ENCODE measurements at places on chromosomes 1 and 21.

DNA sequence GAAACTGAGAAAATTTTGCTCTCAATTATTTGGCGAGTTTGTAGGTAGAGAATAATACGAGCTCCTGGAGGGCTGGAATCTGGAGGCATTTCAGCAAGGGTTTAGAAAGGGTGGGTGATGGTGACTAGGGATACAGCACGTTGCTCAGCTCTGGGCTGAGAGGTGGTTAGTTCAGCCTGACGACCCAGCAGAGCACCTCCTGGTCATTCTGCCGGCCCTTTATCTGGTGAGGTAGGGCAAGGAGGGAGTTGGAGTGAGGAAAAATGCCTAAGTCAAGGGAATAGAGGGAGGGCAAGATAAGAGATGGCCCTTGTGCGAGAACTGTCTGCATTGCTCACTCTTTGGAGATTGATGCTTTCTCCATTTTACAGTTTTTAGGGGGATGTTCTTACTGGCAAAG, 19.1 kb downstream of the GALNT2 start:
- no peak for DNase-seq

- DNase-seq: no peak
These were observed 62.0 kb upstream of the ABCG1 start for GRCh38 chr21:42156690-42157605.

DNA sequence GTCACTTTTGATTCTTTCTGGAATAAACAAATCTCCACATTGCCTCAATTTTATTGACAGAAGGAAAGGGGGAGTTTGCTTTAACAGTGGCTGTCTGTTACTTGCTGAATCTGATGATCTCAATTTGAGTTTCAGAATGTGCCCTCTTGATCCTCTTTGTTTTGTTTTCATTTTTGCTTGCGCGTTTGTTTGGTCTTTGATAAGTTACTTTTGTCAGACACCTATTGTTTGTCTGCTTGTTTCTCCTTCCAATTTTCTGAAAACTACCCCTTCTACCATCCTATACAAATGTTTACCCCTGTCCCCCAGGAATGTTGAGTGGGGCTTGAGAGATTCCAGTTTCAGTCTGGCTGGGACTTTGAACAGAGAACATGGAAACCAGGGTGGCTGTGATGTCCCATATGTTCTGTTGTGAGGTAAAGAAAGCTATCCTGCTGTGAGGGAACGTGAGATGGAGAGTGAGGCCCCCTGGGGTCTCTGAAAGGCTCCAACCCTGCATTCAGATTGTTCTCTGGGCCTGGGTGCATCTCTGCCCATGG, 11.8 kb upstream of the XCL2 start:
- no peak for DNase-seq

- DNase-seq: no peak
These were observed 31.7 kb downstream of the TP73 start for GRCh38 chr1:3683992-3684391.

GRCh38 chr1:31679676-31680230, 24.1 kb downstream of the COL16A1 start:
- no peak for DNase-seq

GRCh38 chr1:89951766-89952604, 42.9 kb upstream of the ZNF326 start:
- no peak for DNase-seq

- no peak for DNase-seq
These were observed 29.1 kb downstream of the TRPM2 start for GRCh38 chr21:44382536-44382935.

DNA sequence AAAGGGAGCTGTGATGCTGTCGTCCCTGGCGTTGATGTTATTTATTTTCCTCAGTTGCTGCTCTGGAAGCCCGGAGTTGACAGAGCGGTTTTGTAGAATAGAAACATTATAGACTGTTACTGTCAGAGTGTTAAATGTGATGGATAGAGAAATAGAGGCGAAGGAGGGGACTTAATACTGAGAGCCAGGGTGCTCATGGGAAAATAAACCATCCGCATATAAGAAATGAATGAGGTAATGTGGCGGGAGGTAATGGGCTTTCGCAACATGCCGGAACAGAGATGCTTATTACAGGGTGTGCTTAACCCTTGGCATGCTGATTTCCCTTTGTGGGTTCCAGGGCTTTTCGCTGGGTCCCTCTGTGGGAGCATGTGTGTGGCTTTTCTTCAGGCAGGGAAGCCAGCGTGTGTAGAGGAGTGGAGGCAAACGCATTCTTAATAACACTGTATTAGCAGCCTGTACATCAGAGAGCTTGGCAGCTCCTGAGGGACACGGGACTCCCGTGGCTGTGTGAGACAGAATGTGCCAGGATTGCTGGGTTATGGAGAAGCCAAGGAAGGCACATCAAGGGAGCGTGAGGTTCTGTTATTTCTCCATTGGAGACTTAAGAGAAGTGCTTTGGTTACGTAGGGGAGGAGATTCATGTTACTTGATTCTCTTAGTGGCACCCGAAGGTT, 141.0 kb downstream of the PBX1 start:
- no peak for DNase-seq

GRCh38 chr1:204359474-204360255, at the start of gene PLEKHA6:
Gene PLEKHA6, minus strand, starts transcription at chr1:204359929. Its CDS starts 86,202 bp downstream, at chr1:204273727.
- DNase-seq: no peak

- no peak for DNase-seq
These were observed 2.9 kb downstream of the PADI3 start for GRCh38 chr1:17251701-17252376.

- DNase-seq: no peak
These were observed 10.7 kb downstream of the LEPR start for GRCh38 chr1:65431111-65431705.

DNA sequence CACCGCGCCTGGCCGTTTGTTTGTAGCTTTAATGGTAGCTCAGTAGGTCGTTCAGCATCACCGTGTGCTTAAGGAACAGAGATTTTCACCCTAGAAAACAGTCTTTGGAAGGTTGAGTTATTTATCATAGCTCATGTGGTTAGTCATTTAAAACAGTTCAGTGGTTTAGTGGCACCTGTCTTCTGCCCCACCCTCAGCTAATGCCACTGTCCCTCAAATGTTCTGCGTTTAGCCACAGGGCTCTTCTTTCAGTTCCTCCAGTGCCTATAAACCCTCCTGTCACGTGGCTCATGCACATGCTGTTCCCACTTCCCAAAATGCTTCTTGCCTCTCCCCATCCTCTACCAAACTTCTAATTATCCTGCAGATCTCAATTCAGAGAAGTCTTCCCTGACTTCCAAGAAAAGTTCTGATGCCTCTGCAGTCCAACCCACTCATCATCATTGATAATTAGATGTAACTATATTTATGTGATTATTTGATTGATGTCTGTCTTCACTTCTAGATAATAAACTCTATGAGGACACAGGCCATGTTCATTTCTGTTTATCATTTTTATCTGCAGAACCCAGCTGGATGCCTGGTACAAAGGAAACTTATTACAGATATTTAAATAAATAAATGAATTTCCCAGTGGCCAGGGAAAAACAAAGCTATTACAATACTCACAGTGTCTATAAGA, 14.4 kb upstream of the DIPK1A start:
- DNase-seq: no peak

GRCh38 chr1:204085876-204086275, 13.0 kb downstream of the SOX13 start:
- no peak for DNase-seq

- no peak for DNase-seq
These were observed 81.1 kb upstream of the TSPAN2 start for GRCh38 chr1:115170377-115170776.

DNA sequence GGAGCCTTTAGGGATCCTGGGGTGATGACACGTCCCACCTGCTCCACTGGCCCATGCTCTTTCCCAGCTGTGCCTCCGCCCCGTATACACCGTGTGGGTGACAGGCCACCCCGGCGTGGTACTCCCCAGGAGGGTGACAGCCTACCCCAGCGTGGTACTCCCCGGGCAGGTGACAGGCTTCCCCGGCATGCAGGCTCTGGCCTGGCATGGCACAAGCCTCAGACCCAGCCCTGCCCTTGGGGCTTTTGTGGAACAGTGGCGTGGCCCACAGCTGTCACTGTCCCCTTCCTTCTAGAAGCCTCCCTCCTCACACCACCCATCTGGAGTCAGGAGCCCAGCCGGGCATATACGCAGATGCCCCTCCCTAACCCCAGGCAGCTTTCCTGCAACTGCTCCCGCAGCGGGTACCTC, 4.7 kb upstream of the PFKL start:
- no peak for DNase-seq

DNA sequence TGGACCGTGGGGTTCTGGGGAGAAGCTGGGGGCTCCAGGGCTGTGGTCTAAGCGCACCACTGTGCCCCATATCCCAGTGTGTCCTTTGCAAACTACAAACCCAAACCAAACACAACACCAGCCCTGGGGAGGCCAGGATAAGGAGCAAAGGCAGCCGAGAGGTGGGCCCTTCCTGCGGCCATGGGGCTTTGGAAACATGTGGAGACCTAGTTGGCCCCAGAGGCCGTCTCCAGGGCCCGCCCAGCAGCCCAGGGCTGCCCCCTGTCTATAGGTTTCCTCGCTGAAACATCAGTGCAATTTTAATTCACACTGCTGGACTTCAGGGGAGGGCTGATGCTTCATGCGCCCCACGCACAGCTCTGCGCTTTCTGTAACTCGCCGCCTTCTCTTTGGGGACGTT, 61.3 kb downstream of the PRDM16 start:
- no peak for DNase-seq

- no peak for DNase-seq
These were observed 569.0 kb downstream of the PTPRU start for GRCh38 chr1:29805122-29805895.

- no peak for DNase-seq
These were observed 33.6 kb upstream of the GNG5 start for GRCh38 chr1:84539972-84540371.

GRCh38 chr1:153337980-153338853, 10.4 kb downstream of the PGLYRP4 start:
- no peak for DNase-seq

DNA sequence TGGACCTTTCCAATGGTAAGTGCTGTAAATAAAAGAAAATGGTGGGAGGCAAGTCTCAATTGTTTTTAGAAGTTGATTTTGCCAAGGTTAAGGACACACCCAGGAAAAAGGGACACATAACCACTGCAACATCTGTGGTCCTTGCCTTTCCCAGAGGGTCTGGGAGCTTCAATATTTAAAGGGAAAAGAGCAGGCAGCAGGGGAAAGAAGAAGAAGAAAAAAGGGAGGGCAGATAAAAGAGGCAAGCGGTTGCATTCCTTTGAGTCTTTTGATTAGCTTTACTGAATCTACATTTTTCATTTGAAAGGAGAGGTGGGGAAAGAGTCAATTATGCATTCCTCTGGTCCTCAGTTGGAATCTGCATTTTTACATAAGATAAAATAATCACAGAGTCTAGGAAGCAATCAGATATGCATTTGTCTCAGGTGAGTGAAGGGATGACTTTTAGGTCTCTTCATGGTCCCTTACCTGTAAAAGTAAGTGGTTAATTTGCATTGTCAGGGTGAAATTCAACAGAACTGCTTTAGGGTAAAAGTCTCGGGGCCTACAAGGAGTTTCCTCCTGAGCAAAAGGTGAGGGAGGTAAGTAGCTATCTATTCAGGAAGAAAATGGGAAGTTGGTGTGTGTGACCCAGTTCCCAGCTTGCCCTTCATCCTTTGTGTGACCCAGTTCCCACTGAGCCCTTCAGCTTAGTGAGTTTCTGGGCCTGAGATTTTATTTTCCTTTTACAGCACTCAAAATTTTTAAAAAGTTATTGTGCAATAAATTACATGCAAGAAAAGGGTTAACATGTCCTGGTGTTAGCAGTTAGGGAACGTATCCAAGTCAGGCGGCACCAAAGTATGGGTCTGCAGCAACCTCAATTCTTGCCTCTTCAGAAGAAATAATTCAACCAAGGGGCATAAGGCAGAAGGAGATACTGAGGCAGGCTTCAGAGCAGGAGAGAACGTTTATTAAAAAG, 8.6 kb upstream of the CNIH3 start:
- DNase-seq: no peak

DNA sequence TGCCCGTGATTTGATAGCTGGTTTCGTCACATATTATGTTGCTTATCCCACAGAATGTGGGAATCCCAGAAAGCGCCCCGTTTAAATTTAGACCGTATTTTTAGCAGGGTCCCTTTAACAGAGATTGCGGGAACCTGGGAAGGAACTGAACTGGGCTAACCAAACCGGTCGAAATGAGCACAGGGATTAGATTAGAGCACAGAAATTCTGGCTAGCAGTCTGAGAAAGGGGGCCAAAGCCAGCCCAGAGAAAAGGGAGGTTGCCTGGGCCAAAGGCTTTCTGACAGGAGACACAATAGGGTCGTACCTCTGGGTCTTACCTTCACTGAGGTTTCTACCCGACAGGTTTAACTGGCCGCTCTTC, 327 bp downstream of the LRRC40 start:
- DNase-seq: no peak

GRCh38 chr1:156643778-156644092, 1.8 kb downstream of the BCAN start:
- no peak for DNase-seq

DNA sequence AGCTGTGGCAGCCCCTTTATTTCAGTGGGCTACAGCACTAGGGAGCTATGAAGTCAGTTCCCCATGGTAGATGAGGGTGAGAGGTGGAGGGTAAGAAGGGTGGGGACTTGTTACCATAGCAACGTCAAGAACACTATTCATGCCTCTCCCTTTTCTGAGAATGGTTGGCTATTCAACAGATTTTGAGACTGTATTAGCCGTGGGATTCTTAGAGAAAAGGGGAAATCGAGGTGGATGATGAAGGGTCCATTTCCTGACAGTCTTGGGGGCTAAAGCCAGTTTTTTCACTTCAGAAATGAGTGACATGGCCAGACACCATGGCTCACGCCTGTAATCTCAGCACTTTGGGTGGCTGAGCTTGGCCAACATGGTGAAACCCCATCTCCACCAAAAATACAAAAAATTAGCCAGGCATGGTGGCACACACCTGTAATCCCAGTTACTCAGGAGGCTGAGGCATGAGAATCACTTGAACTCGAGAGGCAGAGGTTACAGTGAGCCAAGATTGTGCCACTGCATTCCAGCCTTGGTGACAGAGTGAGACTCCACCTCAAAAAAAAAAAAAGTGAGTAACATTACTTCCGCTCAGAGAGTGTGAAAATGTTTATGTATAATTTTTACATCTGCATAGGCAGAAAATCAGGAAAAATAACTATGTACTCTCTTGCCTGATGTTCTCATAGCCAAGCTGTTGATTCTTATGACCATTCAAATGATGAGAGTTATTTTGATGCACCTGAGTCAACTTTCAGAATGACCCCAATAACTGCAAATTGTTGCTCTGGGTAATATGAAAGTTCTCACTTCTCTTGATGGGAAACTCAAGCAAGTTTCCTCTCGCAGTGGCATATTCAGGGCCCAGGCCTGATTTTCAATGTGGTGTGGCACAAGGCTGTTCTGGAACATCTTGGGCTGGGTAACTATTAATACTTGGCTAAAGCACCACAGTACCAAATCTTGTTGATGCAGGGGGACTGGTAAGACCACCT, 23.2 kb upstream of the RGSL1 start:
- DNase-seq: no peak

DNA sequence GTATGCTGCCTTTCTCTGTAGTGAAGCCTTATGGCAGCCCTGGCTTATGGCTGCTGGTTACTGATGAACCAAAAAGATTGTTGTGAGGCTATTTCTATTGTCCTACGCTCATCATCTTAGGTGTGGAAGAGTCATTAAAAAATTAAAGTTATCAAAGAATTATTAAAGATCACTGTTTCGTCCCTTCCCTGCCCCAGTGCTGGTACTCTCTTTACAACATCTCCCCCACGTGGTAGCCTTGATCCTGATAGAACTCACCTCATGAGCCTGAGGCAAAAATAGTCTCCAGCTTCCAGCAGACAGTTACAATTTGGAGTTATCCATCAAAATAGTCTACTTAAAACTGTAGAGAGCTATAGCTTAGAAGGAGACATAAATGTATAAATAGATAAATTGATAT, 201.5 kb downstream of the S1PR1 start:
- DNase-seq: no peak
